ENCODE measurements at places on chromosomes 5 and 9. TPM values are rescaled to one million over a fixed set of nuclear protein-coding genes. Genes with fewer than 3 reads are reported as not detected.

GRCh38 chr5:55847837-55848236 is 3.3 kb upstream of the IL31RA start:
- no peaks in the 10 kb centered on the region for H3K27me3 ChIP-seq
- DNase-seq = no peak
- no peak overlapping the region for H3K27ac ChIP-seq

GRCh38 chr5:14467886-14468285 is 113.7 kb upstream of the OTULINL start:
- H3K4me1 ChIP-seq = peaks cover 19% of the 10 kb centered on the region
- peaks cover 96% of the 10 kb centered on the region for H3K36me3 ChIP-seq
- H3K27ac ChIP-seq = no peak overlapping the region
- DNase-seq = no peak

DNA sequence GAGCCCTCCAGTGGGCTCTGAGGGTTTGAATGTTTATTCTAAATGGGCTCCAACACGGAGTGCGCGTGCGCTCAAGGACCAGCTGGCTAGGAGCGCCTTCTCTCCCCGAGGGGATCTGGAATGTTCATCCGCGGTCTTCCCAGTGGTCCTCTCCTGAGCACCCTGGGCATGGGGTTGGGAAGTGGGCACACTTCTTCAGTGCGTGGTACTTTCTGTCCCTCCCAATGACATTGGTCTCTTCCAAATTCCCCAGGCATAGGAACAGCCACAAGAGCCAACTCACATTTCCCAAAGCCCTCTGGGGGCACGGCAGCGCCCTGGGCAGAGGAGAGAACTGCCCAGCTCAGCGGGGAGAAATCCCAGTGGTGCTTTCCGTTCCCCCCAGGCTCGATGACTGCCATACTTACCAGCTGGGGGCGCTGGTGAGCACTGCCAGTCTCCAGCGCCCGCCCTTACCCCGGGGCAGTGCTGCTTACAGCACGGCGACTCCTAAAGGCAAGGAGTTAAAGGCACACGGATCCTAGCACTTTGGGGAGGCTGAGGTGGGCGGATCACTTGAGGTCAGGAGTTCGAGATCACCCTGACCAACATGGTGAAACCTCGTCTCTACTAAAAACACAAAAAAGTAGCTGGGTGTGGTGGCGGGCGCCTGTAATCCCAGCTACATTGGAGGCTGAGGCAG is 29.9 kb upstream of the OBP2B start:
- H3K27me3 ChIP-seq = peaks cover 12% of the 10 kb centered on the region
- no peak overlapping the region for H3K4me3 ChIP-seq
- DNase-seq = no peak
- no peaks in the 10 kb centered on the region for H3K36me3 ChIP-seq
- no peaks in the 10 kb centered on the region for H3K4me1 ChIP-seq

- peaks cover 9% of the 10 kb centered on the region for H3K36me3 ChIP-seq
- no peak for DNase-seq
- no peak overlapping the region for H3K4me3 ChIP-seq
Measured at GRCh38 chr5:86626149-86626548, 8.4 kb downstream of the COX7C start.

DNA sequence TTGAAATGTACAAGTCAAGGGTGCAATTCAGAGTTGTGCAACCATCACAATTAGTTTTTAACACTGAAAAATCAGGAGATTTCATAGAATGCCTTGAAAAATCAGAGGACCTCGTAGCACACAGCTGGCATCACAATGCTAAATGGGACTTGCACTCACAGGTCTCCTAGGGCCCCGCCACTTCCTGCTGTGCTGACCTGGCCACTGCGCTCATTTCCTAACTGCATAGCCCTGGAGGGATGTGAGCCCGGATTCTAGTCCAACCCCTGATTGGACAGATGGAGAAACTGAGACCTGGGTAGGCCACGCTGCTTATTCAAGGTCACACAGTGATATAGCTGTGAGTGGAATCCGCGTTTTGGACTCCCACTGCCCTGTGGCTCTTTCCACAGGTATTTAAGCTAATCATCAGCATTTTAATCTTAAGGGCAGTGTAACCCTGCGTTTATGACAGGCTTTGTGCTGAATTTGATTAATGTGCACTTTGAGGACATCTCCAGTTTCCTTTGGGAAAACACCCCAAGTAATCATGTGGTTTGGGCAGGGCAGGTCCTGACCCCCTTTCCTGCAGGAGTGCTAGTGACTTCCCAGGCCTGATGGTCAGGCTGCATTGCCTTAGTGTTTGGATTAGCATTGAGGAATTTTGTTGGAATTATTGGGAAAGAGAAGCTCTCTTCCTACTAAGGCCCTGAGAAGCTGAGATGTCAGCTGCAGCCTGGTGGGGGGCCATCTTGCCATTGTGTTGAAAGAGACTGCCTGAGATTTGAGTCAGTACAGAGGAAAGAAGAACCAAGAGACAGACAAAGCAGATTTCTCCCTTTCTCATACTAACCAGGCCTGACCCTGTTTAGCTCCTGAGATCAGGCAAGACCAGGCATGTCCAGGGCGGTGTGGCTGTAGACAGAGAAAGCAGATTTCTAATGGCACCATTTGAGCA is 36.2 kb downstream of the STC2 start:
- no peak overlapping the region for H3K4me3 ChIP-seq
- H3K4me1 ChIP-seq = peaks cover 10% of the 10 kb centered on the region
- H3K36me3 ChIP-seq = no peaks in the 10 kb centered on the region
- no peak for DNase-seq
- H3K27me3 ChIP-seq = no peaks in the 10 kb centered on the region
- H3K27ac ChIP-seq = no peak overlapping the region

DNA sequence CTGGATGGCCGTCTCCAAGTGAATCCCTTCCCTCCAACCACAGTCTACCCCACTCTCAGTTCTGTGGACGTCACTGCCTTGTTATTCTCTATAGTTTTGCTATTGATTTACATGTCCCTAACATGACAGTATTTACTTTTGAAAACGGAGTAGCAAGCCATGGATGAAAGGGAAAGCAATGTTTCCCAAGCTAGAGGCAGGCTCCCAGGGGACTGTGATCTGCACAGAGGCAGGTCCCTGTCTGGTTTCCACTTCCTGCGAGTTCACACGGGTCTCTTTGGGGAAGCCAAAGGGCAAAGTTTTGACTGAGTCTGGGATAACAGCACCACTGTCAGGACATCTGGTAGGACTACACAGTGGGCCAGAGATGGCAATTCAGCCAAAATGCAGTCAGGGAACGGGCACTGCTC is 12.7 kb downstream of the C9orf153 start:
- no peak for DNase-seq
- H3K27ac ChIP-seq = no peak overlapping the region
- no peaks in the 10 kb centered on the region for H3K27me3 ChIP-seq
- no peak overlapping the region for H3K4me3 ChIP-seq
- no peaks in the 10 kb centered on the region for H3K36me3 ChIP-seq
- H3K4me1 ChIP-seq = no peaks in the 10 kb centered on the region

GRCh38 chr9:21970800-21971640 is 23.2 kb downstream of the CDKN2A start:
- no peaks in the 10 kb centered on the region for H3K27me3 ChIP-seq
- DNase-seq = no peak
- H3K36me3 ChIP-seq = peaks cover 40% of the 10 kb centered on the region
- no peak overlapping the region for H3K4me3 ChIP-seq

- peaks cover 32% of the 10 kb centered on the region for H3K4me1 ChIP-seq
- no peak overlapping the region for H3K4me3 ChIP-seq
- H3K36me3 ChIP-seq = no peaks in the 10 kb centered on the region
- no peak overlapping the region for H3K27ac ChIP-seq
- peak; percentile 2 for DNase-seq
- H3K27me3 ChIP-seq = no peaks in the 10 kb centered on the region
Measured at GRCh38 chr5:170486371-170486770, 17.4 kb upstream of the KCNIP1 start.

DNA sequence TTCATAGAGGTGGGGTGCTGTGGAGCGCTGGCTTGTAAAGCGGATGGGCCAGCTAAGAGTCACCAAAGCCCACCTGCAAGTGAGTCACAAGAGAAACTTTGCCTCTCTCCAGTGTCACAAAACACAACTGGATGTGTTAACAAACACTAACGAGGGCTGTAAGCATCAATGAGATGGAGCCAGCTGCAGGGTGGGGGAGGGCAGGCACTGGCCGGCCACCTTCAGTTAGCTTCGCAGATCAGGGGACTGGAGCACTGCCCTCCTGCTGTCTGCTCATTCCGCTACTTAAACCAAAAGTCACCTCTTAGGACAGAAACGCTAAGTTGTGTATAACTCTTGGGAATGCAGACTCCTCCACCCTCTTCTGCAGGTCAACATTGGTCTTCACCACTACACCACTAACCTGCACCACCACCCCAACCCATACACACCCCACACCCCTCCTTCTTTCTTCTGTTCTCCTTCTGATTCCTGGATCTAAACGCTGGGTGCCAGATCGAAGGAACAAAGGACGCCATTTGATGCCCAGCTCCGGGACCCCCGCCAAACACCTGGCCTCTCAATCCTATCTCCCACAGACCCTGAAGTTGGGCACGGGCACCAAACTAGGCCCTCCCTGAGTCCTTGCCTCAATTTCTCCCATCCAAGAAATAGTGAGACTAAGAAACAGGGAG is 2.1 kb downstream of the ARSI start:
- no peak overlapping the region for H3K27ac ChIP-seq
- H3K4me1 ChIP-seq = peaks cover 28% of the 10 kb centered on the region
- no peaks in the 10 kb centered on the region for H3K27me3 ChIP-seq

DNA sequence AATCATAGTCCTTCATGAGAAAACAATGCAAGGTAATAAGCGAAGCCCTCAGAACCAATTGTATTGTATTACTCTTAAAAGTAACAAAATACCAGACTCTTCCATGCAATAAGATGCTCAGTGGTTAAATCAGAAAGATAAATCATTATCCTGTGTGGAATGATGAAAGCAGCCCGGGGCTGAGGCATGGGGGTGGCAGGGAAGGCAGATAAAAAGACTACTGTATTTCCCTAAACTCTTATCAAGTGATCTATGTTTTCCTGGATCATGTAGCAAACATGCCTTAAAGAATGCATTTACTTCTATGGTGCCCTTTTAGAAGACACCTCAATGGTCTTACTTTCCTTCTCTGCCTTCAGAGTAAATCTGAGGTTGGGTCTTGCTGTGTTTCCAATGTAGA is 105.6 kb upstream of the DAPK1 start:
- DNase-seq = no peak
- no peaks in the 10 kb centered on the region for H3K27me3 ChIP-seq
- no peak overlapping the region for H3K27ac ChIP-seq
- no peaks in the 10 kb centered on the region for H3K36me3 ChIP-seq
- no peak overlapping the region for H3K4me3 ChIP-seq
- peaks cover 31% of the 10 kb centered on the region for H3K4me1 ChIP-seq

GRCh38 chr9:116475201-116475600 is 211.9 kb upstream of the TRIM32 start:
- no peaks in the 10 kb centered on the region for H3K27me3 ChIP-seq
- H3K4me3 ChIP-seq = no peak overlapping the region
- DNase-seq = no peak
- H3K36me3 ChIP-seq = no peaks in the 10 kb centered on the region

GRCh38 chr9:97813072-97813471 is 40.0 kb upstream of the FOXE1 start:
- peaks cover 44% of the 10 kb centered on the region for H3K4me1 ChIP-seq
- H3K36me3 ChIP-seq = no peaks in the 10 kb centered on the region
- H3K27ac ChIP-seq = no peak overlapping the region
- no peaks in the 10 kb centered on the region for H3K27me3 ChIP-seq
- no peak overlapping the region for H3K4me3 ChIP-seq
- DNase-seq = no peak

GRCh38 chr9:36461323-36461722 is 61.3 kb upstream of the RNF38 start:
- DNase-seq = no peak
- no peaks in the 10 kb centered on the region for H3K36me3 ChIP-seq
- H3K27ac ChIP-seq = no peak overlapping the region
- no peaks in the 10 kb centered on the region for H3K4me1 ChIP-seq

GRCh38 chr9:20044686-20045085 is 255.8 kb upstream of the SLC24A2 start:
- no peak overlapping the region for H3K27ac ChIP-seq
- H3K27me3 ChIP-seq = no peaks in the 10 kb centered on the region
- no peaks in the 10 kb centered on the region for H3K4me1 ChIP-seq
- H3K36me3 ChIP-seq = no peaks in the 10 kb centered on the region
- DNase-seq = no peak
- H3K4me3 ChIP-seq = no peak overlapping the region

- H3K27me3 ChIP-seq = no peaks in the 10 kb centered on the region
- peak overlapping the region; percentile 39 for H3K27ac ChIP-seq
- peak; percentile 76 for DNase-seq
- H3K4me3 ChIP-seq = no peak overlapping the region
- peaks cover 41% of the 10 kb centered on the region for H3K4me1 ChIP-seq
Measured at GRCh38 chr9:16191691-16192402, 639.0 kb downstream of the CCDC171 start.

DNA sequence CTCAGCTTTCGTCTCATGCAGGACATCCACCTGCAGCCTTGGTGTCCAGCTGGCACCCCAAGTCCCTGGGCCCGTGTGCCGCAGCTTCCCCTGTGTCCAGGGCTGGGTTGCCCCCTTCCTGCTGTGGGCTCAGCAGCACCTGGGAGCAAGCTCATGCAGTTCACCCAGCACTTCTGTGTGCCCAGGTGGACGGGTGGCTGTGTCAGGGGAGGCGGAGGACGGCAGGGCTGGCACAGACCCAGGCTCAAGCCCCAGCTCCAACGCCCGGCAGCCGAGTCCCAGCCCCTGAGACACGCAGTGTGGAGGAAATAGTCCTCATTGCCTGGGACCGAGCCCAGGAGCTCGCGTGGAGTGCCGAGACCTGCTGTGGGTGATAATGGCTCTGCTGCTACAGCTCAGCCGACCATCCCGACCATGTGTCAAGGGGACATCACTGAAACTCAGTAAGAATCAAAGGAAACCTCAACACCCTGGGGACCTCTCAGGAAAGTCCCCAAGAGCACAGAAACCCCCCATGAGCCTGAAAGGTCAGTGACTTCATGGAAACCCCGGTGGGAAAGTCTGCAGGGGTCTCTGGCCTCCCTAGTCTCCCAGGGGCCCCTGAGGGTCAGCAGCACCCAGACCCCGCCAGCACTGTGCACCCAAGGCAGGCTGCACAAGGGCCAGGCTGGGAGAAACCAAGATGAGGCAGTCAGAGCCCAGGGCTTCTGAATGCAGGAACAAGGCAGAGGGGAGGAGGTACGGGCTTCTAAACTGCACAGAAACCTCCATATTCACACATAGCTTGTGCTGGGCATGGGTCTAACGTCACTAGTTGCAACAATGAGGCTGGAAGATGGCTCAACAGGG is 38.8 kb downstream of the LPCAT1 start:
- H3K4me1 ChIP-seq = peaks cover 12% of the 10 kb centered on the region
- no peak overlapping the region for H3K4me3 ChIP-seq

The ADRB2 gene
- 13.8 TPM for total RNA-seq

The GRXCR2 gene
- not detected for total RNA-seq

The CCNO gene
- 0.34 TPM for total RNA-seq

The BARX1 gene
- not detected for total RNA-seq

The CD14 gene
- total RNA-seq = 10.3 TPM

The PPP3R2 gene
- not detected for total RNA-seq

The RNF183 gene
- total RNA-seq = not detected

The SPATA31A3 gene
- not detected for total RNA-seq

The CCL21 gene
- not detected for total RNA-seq

The SPINK13 gene
- total RNA-seq = not detected
